ENCODE measurements at places on chromosomes 3 and 15.
A peak's percentile ranks its signal among the peaks of the same experiment; 100 is the strongest.

DNA sequence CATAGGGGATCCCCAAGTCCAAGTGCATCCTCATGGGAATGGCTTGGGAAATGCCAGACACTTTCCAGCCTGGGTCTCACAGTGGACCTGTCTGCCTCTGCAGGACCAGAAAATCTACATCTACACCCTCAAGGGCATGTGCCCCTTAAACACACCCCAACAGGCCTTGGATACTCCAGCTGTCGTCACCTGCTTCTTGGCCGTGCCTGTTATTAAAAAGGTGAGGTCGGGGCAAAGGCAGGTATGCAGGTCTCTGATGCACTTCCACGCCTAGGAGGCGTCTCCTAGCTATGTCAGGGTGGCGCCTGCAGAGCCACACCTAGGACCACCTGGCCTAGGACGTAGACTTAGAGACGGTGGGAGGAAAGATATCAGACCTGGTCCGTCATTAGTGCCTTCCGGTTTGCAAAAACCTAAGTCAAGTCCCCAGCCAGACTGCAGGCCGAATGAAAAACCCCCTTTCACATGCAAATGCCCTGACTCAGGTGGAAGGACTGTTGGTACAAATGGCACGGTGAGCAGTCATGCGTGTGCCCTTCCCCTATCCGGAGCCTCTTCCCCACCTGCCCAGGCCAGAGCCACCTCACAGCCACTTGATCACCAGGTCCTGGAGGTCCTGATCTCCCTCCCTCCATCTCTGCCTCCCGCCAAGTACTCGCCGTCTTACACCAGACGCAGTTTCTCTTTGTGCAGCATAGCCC lies 143.5 kb downstream of the LRRK1 start:
- DNase-seq, result no peak

DNA sequence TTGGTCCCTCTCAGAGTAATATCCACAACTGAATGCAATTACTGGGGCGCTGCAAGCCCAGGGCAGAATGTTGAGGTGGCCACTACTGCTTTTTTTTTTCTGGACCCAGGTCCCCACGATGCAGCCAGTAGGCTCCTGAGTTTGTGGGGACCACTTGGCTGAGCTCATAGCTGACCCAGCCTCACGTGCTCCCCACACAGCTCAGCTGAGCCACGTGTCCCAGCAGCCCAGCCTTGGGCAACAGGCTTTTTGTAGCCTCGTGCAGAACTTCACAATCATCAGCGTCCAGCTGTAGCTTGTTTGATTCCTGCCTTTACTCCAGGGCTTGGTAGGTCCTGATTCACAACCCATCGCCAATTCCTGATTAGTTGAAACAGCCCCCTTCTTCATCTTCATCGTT lies 117.3 kb downstream of the ETFA start:
- DNase-seq, result no peak

GRCh38 chr15:77942611-77943211 lies 134.8 kb downstream of the TBC1D2B start:
- no peak for DNase-seq

DNA sequence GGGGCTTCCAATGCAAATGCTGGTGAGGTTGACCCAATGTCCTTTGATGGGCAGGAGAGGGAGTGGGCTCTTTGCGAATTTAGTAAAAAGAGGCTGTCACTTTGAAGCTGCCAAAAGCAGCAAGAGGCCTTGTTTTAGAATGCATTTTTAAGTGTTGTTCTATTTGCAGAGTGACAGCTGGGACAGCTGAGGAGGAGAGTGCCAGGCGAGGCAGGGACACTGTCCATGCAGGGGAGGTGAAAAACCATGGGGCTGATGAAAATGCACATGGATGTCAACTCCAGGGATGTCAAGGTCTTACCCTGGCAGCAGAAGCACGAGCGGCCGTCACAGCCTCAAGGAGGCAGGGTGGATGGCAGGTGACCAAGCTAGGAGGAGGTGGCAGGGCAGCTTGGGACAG lies 279.8 kb downstream of the ADAMTS17 start:
- no peak for DNase-seq

DNA sequence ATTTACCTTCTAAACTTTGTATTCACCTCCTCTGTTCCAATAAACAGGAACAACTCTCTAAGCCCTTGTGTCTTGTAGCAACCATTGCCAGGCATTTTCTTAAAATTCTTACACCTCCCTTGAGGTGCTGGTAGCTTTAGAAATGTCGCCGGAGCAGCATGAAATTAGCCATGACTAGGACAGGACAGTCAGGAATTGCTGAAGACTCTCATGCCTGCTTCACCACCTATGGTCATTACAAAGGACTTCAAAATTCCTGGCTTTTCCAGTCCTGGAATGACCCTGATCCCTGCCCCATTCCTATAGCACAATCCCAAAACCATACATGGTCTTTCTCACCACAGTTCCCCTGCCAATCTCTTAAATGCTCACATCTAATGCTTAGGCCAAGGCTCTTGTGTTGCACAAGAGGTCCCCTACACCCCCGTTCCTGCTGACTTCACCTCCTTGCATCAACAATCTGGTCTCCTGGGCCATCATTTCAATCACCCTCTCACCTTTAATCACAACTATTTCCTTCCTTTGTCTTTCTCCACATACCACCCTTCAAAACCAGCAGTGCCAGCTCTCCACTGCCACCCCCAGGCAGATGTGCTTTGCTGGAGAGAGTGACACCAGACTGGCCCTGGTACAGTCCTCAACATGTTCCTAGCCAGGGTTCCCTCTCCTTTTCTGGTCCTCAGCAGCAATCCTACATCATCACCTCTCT lies 113.2 kb upstream of the TJP1 start:
- no peak for DNase-seq

GRCh38 chr15:99717161-99718009 lies 15.9 kb downstream of the LYSMD4 start:
- DNase-seq, result no peak

DNA sequence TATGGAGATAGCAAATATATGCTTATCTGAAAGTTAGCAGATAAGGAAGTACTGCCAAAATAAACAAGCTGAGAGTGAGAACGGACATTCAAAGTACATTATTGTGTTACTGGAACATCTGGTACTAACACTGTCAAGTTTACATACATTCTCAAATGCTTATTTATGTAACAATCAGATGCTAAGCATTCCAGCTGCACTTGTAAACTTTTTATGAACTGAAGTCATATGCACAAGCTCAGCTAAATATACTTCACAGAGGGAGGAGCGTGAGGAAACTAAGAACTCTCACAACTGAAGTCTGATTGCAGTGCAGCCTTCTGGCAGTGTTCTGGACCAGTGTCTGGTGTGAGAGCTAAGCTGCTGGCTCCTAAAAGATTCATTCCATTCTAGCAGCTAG lies 223.7 kb upstream of the NANOGP8 start:
- no peak for DNase-seq

- DNase-seq, result no peak
Measured at GRCh38 chr3:116702334-116702733, 7.2 kb upstream of the TUSC7 start.

GRCh38 chr3:89654031-89654430 lies 546.6 kb downstream of the EPHA3 start:
- DNase-seq, result no peak

GRCh38 chr15:60814062-60814461 lies 335.1 kb upstream of the ICE2 start:
- DNase-seq, result no peak

- DNase-seq, result no peak
Measured at GRCh38 chr3:100682854-100683760, 26.2 kb upstream of the TFG start.

- DNase-seq, result no peak
Measured at GRCh38 chr15:88090481-88091011, 166.0 kb downstream of the NTRK3 start.

GRCh38 chr15:64134345-64134829 lies 17.1 kb upstream of the SNX22 start:
- DNase-seq, result no peak

DNA sequence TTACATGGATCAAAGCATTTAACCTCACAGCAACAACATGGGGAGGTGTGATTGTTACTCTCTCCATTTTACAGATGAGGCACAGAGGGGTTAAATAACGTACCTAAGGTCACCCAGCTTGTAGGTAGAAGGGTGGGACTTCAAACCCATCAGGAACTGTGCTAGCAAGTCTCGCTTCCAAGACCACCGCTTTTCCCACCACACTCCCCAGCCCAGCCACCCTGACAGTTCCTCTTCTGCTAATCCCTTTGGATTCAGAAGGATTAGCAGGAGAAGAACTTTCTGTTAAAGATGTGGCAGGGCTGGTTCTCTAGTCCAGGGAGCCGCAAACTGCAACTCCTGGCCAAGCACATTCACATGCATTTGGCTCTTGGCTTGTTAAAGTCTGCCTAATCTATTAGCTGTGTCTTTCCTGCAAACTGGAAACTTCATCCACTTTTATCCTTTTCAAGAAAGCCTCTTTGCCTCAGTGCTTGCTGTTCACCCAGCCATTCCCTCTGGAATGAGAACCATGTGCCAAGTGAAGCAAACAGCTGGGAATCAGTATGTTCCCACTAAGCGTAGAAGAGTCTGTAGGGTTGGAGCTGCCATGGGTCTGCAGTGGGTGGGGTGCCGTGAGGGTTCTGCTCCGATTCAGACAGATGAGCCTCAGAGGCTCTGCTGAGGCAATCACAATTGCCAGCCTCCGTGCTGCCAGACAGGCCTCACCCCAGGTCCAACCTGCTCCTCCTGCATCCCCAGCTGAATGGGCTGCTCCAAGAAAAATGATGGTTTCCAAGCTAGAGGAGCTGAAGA lies 44.6 kb downstream of the POMGNT2 start:
- no peak for DNase-seq

DNA sequence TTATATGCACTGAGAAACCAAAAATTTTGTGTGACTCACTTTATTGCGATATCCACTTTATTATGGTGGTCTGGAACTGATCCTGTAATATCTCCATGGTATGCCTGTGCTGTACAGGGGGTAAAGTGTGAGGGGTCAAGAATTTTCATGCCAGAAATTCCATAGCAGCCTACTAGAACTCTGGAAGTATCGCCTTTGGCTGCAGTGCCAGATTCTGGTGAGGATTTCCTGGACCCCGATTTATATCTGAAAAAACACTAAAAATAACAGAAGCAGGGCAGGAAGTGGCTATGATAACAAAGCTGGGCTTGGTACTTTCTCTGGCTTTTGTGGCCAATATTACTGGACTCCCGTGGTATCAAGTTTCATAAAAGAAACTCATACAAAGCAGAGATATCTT lies 36.4 kb downstream of the CCDC80 start:
- no peak for DNase-seq

GRCh38 chr3:158404131-158404718 lies 166.8 kb upstream of the MLF1 start:
- DNase-seq, result no peak

DNA sequence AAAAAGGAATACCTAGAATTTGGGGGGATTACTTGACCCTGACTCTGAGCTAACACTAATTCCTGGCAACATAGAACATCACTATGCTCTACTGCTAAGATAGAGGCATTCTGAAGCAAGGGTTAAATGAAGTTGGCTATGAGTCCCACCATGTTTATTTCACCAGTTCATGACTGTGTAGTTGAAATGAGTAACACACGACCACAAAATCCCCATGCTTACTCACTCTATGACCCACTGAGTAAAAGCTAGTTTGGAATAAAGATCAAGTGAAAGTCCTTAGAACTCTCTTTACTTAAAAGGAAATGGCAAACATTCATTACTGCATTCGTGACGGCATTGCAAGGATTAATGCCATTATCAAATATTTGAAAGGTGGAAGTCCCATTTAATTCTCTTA lies 47.4 kb downstream of the MRPL46 start:
- DNase-seq, result no peak

GRCh38 chr3:143429628-143430514 lies 310.3 kb downstream of the CHST2 start:
- no peak for DNase-seq

- DNase-seq, result no peak
Measured at GRCh38 chr15:87777054-87777561, 479.4 kb downstream of the NTRK3 start.

- no peak for DNase-seq
Measured at GRCh38 chr15:60727260-60727659, 248.3 kb upstream of the ICE2 start.

GRCh38 chr3:4472312-4472711 lies 5.2 kb upstream of the SUMF1 start:
- no peak for DNase-seq

- DNase-seq, result no peak
Measured at GRCh38 chr3:181868576-181869082, 156.9 kb downstream of the SOX2 start.

- DNase-seq, result no peak
Measured at GRCh38 chr3:171842864-171843518, at the start of gene TMEM212. Gene TMEM212, plus strand, starts transcription at chr3:171843349. Its CDS starts 35 bp downstream, at chr3:171843384.

- peak; percentile 7 for DNase-seq
Measured at GRCh38 chr3:16048435-16049318, 125.8 kb upstream of the GALNT15 start.

DNA sequence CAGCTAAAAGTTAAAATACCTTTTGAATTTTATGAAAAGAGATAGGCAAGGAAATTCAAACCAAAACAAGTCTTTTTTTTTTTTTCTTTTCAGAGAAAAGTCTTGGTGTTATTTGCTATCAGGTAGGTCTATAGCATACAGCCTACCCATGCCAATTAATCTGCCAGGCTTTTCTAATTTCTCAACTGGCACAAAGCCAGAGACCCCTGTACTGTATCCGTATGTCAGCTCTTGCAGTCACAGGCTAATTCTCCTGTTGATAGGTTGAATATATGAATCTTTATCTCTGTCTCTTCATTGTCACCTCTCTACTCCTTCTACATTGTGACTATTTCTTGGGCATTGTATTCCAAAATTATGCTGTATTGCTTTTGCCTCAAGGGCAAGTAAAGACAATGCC lies 133.4 kb downstream of the IL5RA start:
- no peak for DNase-seq

GRCh38 chr15:76058714-76059319 lies 968 bp upstream of the TMEM266 start:
- DNase-seq, result no peak

DNA sequence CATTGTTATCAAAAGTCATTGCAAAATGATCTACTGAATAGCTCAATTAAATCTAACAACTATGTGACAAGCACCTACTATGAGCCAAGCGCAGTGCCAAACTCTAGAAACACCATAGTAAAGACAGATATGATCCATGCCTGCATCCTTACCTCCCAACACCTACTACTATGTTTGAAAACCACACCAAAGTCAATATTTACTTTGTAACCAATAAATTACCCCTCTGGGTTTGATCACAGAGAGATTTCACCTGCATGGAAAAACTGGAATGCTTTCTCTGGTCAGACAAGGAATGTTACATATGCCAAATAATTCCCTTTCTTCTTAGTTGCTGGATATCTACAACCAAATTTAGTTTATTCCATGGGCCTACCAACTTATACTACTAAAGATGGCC lies 422.2 kb downstream of the FHIT start:
- no peak for DNase-seq

- DNase-seq, result no peak
Measured at GRCh38 chr15:74962671-74963070, 6.1 kb upstream of the RPP25 start.

GRCh38 chr15:56524915-56525314 lies 60.0 kb upstream of the MNS1 start:
- DNase-seq, result no peak
